Breast epithelium (tissue), 4 donors: ENCODE measurements at places on chromosomes 3 and 15. TPM values are rescaled to one million over a fixed set of nuclear protein-coding genes. Genes with fewer than 3 reads are reported as not detected.
A peak's percentile ranks its signal among the peaks of the same experiment; 100 is the strongest.

GRCh38 chr3:125129512-125129997 is 73.8 kb upstream of the HEG1 start:
- no peaks in the 10 kb centered on the region for H3K36me3 ChIP-seq
- H3K4me3 ChIP-seq = no peak overlapping the region
- H3K27me3 ChIP-seq = no peaks in the 10 kb centered on the region
- H3K4me1 ChIP-seq = no peaks in the 10 kb centered on the region
- peak overlapping the region; percentile 89 for H3K27ac ChIP-seq
- no peak for DNase-seq

DNA sequence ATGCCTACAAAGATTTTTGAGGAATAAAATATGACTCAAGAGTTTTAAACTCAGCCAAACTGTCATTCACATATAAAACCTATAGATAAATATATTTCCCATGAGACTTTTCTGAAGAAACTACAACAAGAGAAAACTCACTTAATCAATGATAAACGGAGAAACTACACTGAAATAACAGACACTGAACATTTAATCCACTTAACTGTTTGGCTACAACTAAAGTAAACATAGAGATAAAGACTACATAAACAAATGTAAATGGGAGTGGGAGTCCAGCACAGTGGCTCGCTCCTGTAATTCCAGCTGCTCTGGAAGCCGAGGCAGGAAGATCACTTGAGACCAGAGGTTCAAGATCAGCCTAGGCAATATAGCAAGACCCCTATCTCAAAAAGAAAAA is 79.2 kb downstream of the MEX3B start:
- no peaks in the 10 kb centered on the region for H3K36me3 ChIP-seq
- H3K27ac ChIP-seq = no peak overlapping the region
- DNase-seq = no peak
- H3K4me3 ChIP-seq = no peak overlapping the region

DNA sequence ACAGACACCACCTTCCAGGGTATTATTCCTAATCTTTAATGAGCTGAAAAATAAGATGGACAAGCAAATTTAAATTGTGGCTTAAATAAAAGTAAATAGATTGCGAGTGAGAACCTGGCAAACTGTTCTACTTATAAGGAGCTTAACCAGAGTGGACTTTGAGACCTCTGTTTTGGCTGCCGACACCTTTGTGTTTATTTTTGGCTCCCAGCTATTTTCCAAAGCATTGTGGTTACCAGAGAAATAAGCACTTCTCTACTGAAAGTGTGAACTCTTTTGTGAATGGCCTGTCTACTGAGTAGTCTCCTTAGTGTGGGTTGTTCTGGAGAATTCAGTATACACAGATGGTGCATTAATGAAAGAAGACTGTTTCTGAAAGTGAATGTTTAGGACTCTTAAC is 109.4 kb downstream of the ATP8B4 start:
- DNase-seq = no peak
- H3K27ac ChIP-seq = no peak overlapping the region
- H3K27me3 ChIP-seq = no peaks in the 10 kb centered on the region
- no peaks in the 10 kb centered on the region for H3K4me1 ChIP-seq

DNA sequence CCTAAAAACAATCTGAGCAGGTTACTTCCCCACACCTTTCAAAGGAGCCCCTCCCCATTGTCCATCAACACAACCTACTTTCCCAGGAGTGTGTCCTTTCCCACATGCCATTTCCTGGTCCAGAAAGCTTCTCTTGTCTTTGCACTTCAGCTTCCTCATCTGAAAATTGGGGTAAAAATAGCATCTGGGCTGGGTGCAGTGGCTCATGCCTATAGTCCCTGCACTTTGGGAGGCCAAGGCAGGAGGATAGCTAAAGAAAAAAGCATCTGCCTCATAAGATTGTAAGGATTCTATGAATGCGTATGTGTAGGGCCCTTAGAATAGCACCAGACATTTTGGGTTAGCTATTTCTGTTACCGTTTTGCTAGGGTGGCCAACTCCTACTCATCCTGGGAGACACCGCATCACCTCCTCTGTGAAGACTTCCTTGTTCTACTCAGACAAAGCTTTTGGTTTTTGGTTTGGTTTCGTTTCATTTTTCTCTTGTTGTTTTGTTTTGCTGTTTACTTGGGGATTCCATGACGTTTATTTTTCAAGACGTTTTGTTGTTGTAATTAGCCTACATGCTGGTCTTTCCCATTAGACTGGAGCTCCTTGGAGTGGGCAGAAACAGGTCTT is 224.4 kb upstream of the TLE3 start:
- H3K27ac ChIP-seq = peak overlapping the region; percentile 78
- H3K36me3 ChIP-seq = no peaks in the 10 kb centered on the region
- peaks cover 17% of the 10 kb centered on the region for H3K4me1 ChIP-seq
- H3K4me3 ChIP-seq = no peak overlapping the region

- no peaks in the 10 kb centered on the region for H3K27me3 ChIP-seq
- DNase-seq = peak; percentile 3
Observed at GRCh38 chr15:31278544-31279220, 48.0 kb upstream of the KLF13 start.

GRCh38 chr15:84079885-84080777 is 155.4 kb upstream of the GOLGA6L4 start:
- H3K27me3 ChIP-seq = no peaks in the 10 kb centered on the region
- no peaks in the 10 kb centered on the region for H3K4me1 ChIP-seq
- H3K27ac ChIP-seq = no peak overlapping the region
- no peak for DNase-seq

GRCh38 chr15:45333550-45333949 is 44.8 kb downstream of the GATM start:
- no peaks in the 10 kb centered on the region for H3K27me3 ChIP-seq
- no peaks in the 10 kb centered on the region for H3K36me3 ChIP-seq
- no peak overlapping the region for H3K27ac ChIP-seq

DNA sequence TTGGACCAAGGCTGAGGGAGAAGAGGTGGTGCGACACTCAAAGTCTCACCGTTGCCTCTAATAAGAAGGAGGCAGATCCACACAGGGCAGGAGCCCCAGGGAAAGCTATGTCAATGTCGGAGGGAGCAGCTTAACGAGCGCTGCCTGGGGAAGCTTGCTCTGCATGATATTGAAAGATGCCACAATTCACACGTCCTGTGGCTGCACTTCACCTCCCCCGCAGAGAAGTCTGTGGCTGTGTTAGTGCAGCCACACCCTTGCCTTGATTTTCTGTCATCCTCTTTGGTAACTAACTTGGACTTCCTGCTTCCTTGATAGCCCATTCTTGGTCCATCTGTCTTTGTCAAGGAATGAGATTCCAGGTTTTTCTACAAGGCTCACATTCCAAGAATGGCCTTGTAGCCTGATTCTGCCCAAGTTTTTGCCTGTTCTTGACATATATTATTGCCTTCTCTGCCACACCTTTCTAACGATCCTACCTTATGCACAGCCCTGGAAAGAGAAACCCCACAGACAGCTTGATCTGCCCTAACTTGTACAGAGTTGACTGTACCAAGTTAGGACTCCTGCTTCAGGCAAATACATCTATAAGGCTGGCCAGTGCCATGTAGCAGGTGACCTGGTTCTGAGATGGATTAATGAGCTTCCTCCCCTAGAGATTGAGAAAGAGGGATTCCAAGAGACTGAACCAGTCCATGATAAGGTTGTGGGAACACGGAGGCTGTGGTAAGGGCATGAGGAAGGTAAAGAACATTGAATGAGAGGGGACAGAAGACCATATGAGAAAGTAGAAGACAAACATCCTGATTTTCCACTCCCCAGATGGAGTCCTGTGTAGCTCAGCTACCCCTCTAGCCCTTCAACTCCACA is 153.0 kb upstream of the WNT5A start:
- no peaks in the 10 kb centered on the region for H3K4me1 ChIP-seq
- H3K27ac ChIP-seq = no peak overlapping the region
- H3K27me3 ChIP-seq = no peaks in the 10 kb centered on the region
- no peak for DNase-seq
- H3K4me3 ChIP-seq = no peak overlapping the region
- H3K36me3 ChIP-seq = no peaks in the 10 kb centered on the region

The SAMMSON gene
- total RNA-seq = 0.98 TPM
